ENCODE measurements at places on chromosomes 7 and 10.

DNA sequence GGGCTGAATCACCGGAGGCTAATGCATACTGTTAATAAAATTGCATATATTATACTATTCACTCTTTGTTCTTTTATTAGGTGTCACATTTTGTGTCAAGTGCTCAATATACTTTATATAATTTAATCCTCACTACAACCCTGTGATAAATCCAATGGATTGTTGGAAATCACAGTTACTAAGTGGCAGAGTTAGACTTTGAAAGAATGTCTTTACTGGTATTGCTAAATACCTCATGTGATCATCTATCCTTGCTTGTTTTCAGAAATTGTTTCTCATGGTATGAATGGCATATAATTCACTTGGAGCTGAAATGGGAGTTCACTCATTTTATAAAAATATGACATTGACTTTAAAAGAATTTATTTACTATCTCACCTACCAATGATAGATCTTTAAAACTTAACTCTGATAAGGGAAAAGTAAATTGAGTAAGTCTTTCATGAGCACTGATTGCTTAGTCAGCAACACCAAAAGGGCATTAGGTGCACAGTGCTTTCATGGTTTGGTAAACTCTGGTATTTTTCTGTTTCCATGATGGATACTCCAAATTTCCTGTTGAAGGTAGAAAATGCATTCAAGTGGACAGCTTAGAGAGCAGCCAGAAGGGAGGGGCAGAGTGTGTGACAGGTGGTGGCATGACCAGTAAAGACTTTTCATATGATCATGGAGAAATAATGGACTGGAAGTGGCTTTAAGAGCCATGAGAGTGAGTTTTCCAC lies 22.6 kb downstream of the ENKUR start:
- DNase-seq: no peak

DNA sequence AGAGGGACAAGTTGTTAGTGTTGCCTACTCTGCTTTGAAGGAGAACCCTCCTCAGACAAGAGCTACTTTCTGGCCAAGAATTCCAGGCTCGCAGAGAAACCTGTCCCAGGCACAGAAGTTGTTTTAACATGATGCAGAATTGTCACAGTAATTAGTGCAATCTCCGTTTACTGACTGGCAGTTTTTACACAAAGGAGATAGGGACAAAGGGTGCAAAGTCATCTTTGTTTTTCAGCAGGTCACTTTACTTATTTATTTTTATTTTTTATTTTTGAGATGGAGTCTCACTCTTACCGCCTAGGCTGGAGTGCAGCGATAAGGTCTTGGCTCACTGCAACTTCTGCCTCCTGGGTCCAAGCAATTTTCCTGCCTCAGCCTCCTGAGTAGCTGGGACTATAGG lies 12.3 kb downstream of the TCF7L2 start:
- DNase-seq: no peak

DNA sequence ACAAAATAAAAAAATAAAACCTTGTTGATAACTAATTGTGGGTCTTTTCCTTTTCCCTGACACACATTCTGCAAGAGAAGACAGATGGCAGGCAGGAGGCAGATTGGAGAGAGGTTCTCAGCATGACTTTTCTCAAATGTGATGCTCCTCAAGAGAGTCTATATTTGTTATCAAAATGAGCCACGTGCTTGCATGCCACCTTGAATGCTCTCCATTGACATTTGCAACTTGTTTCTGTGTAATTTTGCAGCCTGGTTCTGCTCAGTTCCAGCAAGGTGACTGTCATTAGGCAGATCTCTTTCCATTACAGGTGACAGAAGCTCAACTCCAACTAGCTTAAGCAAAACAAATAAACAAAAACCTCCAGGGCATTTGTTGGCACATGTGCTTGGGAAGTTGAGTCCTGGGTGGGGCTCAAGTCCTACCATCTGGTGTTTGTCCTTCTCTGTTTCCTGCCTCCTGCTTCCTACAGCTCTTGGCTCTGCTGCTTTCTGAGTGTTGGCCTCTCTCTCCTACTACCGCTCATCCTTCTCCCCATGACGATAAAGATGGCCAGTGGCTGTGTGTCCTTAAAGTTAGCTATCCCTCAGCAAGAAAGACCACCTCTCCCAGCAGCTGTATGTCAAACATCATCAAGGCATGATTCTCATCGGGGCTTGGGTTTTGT lies 56.7 kb downstream of the GRK5 start:
- no peak for DNase-seq

GRCh38 chr7:1210979-1211608 lies 21.6 kb upstream of the UNCX start:
- no peak for DNase-seq

GRCh38 chr10:30182191-30183054 lies 123.0 kb upstream of the JCAD start:
- DNase-seq: no peak
